Adrenal gland (tissue), 19 donors: ENCODE measurements at places on chromosomes 11 and 22.
A peak's percentile ranks its signal among the peaks of the same experiment; 100 is the strongest.

- no peak for DNase-seq
- H3K27ac ChIP-seq, result no peak overlapping the region
- H3K36me3 ChIP-seq, result no peaks in the 10 kb centered on the region
These were observed 87.5 kb upstream of the RRM1 start for GRCh38 chr11:4006946-4007680.

- H3K27ac ChIP-seq, result peak overlapping the region; percentile 69
- H3K36me3 ChIP-seq, result no peaks in the 10 kb centered on the region
- no peaks in the 10 kb centered on the region for H3K4me1 ChIP-seq
- H3K4me3 ChIP-seq, result no peak overlapping the region
- H3K27me3 ChIP-seq, result no peaks in the 10 kb centered on the region
These were observed 45.3 kb upstream of the ACCSL start for GRCh38 chr11:44002191-44003093.

DNA sequence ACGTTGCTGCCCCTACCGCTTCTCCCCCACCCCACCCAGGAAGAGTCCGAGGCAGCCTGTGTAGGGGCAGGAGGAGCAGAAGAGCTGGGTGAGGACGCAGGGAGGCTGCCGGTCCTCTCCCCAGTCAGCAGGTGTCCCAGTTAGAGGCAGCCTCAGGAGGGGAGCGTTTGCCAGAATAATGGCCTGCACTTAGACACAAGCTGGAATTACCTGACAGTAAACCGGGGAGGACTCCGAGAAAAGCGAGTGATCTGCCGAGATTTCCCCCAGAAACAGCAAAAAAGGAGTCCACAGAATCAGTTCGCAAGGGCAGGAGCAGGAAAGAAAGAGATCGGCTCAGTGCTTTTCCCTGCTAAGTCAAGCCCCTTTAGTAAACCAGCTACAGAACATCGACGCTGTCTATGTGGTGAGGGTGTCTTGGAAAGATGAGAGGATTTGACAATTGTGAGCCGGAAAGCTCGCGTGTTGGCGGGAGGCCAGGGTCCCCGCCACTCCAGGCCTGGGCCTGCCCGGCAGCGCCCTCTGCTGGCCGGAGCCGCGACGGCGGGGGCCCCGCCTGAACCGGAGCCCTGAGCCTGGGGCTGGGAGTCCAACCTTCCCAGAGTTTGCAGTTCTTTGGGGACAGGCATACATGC is 17.7 kb upstream of the THRSP start:
- no peak overlapping the region for H3K4me3 ChIP-seq
- H3K27me3 ChIP-seq, result no peaks in the 10 kb centered on the region
- no peaks in the 10 kb centered on the region for H3K36me3 ChIP-seq
- H3K27ac ChIP-seq, result peak overlapping the region; percentile 71
- peak; percentile 88 for DNase-seq
- H3K4me1 ChIP-seq, result peaks cover 19% of the 10 kb centered on the region

GRCh38 chr11:87722756-87723565 is 452.3 kb downstream of the RAB38 start:
- DNase-seq, result peak; percentile 32
- no peaks in the 10 kb centered on the region for H3K4me1 ChIP-seq
- H3K27ac ChIP-seq, result no peak overlapping the region
- H3K4me3 ChIP-seq, result no peak overlapping the region
- no peaks in the 10 kb centered on the region for H3K27me3 ChIP-seq
- H3K36me3 ChIP-seq, result no peaks in the 10 kb centered on the region

DNA sequence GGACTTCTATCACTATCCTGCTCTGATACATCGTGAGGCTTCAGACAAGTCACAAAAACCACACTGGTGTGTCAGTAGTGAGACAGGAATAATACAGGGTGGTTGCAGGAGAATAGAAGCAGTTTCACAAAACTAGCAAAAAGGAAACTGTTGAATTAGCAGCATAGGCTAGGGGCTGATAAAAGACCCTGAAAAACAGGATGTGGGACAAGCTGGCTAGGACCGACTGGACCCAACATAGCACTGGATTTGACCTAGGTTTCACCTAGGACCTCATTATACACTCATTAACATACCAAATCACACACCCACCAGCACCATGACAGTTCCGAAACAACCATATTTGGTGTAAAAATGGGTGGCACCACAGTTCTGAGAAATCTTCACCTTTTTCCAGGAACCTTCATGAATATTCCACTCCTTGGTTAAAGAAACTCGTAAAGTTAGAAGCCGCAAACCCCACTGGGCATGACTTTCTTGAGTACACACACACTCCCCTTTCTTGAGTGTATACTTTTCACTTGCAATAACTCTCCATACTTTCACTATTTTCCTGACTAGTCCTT is 76.2 kb downstream of the SLC1A2 start:
- no peak for DNase-seq
- H3K4me1 ChIP-seq, result peaks cover 8% of the 10 kb centered on the region
- H3K27ac ChIP-seq, result no peak overlapping the region
- H3K36me3 ChIP-seq, result no peaks in the 10 kb centered on the region
- H3K27me3 ChIP-seq, result no peaks in the 10 kb centered on the region

DNA sequence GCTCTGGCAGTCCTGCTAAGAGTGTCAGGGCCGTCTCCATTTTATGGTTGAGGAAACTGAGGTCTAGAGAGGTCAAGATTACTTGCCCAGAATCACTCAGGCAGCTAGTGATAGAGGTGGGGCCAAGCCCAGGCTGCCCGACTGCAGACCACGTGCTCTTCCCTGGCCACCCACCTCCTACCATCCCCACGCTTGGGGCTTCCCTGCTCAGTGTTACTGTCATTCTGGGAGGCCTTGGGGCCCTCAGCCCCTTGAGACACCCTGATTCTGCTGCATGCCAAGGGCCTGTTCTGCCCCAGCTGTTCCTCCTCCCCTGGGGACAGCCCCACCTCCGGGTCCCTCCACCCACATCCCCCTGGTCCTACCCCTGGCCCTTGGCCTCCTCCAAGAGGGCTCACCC is 17.2 kb upstream of the TAB1 start:
- no peak overlapping the region for H3K4me3 ChIP-seq
- H3K27me3 ChIP-seq, result no peaks in the 10 kb centered on the region
- no peaks in the 10 kb centered on the region for H3K4me1 ChIP-seq

DNA sequence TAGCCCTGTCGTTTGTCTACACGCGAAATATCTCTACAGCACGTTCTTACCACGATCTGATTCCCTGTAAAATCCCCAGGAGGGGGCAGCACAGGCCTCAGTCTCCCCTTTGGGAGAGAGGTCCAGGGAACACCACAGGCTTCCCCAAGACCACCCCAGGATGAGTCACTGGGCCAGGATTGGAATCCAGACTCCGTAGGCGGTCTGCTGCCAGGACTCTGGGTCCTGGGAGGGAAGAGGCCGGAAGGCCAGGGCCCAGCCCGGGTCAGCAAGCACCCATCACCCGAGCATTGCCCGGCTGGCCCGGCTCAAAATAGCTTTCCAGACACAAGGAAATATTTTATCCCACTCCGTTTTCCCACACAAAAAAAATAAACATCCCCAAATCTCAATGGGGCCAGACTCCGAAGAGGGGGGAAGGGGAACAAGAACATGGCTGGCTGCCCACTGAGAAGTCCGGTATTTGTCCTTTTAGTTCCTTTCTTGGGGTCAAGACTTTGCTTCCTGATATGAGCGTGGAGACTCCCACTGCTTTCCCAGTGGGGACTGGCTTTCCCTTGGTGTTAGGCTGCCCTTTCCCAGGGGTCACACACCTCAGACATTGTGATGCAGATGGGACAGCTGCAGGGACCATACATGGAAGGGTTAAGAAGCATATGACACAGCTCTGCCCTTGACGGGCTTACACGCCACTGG is 91.3 kb downstream of the LRRC32 start:
- H3K36me3 ChIP-seq, result no peaks in the 10 kb centered on the region
- H3K4me3 ChIP-seq, result no peak overlapping the region
- peak overlapping the region; percentile 68 for H3K27ac ChIP-seq
- peaks cover 24% of the 10 kb centered on the region for H3K4me1 ChIP-seq
- DNase-seq, result peak; percentile 57
- H3K27me3 ChIP-seq, result no peaks in the 10 kb centered on the region

DNA sequence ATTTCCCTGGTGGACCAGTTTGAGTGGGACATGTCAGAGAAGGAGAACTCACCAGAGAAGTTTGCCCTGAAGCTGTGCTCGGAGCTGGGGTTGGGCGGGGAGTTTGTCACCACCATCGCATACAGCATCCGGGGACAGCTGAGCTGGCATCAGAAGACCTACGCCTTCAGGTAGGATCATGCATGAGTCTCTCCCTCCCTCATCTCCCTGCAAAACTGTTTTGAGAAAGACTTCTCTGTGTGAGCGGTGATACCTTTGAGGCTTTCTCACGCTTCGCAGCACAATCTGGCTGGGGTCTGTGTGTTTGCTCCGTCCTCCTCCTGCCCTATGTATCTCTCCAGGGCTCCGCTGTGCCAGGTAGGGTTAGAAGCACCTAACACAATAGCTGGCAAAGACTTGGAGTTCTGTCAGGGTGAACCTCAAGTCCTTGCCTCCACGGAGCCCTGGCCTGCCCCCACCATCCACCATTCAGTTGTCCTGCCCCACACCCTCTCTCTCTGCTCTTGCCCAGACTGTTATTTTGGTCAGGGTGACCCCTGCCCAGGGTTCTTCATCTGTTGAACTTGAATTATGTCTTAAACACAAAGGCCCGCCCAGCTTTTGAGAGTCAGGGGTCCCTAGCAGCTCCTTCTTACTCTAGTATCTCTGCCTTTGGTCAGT is 13.4 kb downstream of the DERL3 start:
- no peak for DNase-seq
- peaks cover 60% of the 10 kb centered on the region for H3K36me3 ChIP-seq
- H3K4me3 ChIP-seq, result no peak overlapping the region
- peaks cover 9% of the 10 kb centered on the region for H3K4me1 ChIP-seq
- no peaks in the 10 kb centered on the region for H3K27me3 ChIP-seq

DNA sequence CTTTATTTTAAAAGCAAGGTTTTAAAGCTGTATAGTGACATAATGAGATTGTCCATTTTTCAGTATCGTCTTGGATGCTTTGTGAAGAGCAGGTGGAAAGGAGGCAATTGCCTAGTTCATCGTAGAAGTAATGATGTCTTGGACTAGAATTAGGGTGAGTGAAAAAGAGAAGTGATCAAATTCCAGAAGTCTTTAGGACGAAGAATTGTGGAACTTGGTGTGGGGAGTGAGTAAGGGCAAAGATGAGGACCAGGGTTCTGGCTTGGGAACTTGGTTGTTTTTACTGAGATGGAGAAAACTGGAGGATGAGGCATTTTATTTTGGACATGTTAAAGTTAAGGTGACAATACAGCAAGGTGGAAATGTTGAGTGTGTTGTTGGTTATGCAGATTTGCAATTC is 1.2 kb downstream of the ILK start:
- DNase-seq, result no peak
- peaks cover 40% of the 10 kb centered on the region for H3K36me3 ChIP-seq
- peak overlapping the region; percentile 83 for H3K4me3 ChIP-seq
- H3K27ac ChIP-seq, result peak overlapping the region; percentile 90
- no peaks in the 10 kb centered on the region for H3K27me3 ChIP-seq
- H3K4me1 ChIP-seq, result peaks cover 55% of the 10 kb centered on the region

GRCh38 chr11:70525466-70525865 is 127.1 kb downstream of the CTTN start:
- no peak overlapping the region for H3K4me3 ChIP-seq
- H3K27me3 ChIP-seq, result no peaks in the 10 kb centered on the region
- H3K27ac ChIP-seq, result no peak overlapping the region
- no peaks in the 10 kb centered on the region for H3K36me3 ChIP-seq
- DNase-seq, result no peak

GRCh38 chr22:37234736-37235711 is 9.0 kb downstream of the RAC2 start:
- H3K27ac ChIP-seq, result no peak overlapping the region
- no peak overlapping the region for H3K4me3 ChIP-seq
- no peak for DNase-seq
- H3K27me3 ChIP-seq, result no peaks in the 10 kb centered on the region
- H3K4me1 ChIP-seq, result peaks cover 3% of the 10 kb centered on the region

GRCh38 chr11:119368121-119369034 is 13.1 kb downstream of the USP2 start:
- DNase-seq, result peak; percentile 81
- H3K4me3 ChIP-seq, result no peak overlapping the region
- H3K27me3 ChIP-seq, result no peaks in the 10 kb centered on the region
- H3K27ac ChIP-seq, result peak overlapping the region; percentile 14
- H3K36me3 ChIP-seq, result no peaks in the 10 kb centered on the region
- H3K4me1 ChIP-seq, result peaks cover 55% of the 10 kb centered on the region

DNA sequence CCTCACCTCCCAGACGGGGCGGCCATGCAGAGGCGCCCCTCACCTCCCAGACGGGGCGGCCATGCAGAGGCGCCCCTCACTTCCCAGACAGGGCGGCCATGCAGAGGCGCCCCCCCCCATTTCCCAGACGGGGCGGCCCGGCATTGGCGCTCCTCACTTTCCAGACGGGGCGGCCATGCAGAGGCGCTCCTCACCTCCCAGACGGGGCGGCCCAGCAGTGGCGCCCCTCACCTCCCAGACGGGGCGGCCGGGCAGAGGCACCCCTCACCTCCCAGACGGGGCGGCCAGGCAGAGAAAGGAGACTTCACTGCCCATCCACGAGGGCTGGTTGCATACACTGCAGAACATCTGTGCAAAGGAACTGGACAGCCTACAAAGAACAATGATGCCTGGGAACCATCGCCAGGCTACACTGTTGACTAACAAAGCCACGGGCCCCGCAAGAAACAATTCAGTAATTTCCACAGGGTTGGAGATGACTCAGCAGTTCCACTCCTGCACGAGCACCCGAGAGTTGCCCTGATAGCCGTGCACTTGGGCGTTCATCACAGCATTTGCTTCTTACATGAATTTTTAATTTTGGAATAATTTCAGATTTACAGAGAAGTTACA is 58.7 kb downstream of the CTTN start:
- no peak overlapping the region for H3K4me3 ChIP-seq
- no peaks in the 10 kb centered on the region for H3K27me3 ChIP-seq
- no peaks in the 10 kb centered on the region for H3K36me3 ChIP-seq
- no peaks in the 10 kb centered on the region for H3K4me1 ChIP-seq

DNA sequence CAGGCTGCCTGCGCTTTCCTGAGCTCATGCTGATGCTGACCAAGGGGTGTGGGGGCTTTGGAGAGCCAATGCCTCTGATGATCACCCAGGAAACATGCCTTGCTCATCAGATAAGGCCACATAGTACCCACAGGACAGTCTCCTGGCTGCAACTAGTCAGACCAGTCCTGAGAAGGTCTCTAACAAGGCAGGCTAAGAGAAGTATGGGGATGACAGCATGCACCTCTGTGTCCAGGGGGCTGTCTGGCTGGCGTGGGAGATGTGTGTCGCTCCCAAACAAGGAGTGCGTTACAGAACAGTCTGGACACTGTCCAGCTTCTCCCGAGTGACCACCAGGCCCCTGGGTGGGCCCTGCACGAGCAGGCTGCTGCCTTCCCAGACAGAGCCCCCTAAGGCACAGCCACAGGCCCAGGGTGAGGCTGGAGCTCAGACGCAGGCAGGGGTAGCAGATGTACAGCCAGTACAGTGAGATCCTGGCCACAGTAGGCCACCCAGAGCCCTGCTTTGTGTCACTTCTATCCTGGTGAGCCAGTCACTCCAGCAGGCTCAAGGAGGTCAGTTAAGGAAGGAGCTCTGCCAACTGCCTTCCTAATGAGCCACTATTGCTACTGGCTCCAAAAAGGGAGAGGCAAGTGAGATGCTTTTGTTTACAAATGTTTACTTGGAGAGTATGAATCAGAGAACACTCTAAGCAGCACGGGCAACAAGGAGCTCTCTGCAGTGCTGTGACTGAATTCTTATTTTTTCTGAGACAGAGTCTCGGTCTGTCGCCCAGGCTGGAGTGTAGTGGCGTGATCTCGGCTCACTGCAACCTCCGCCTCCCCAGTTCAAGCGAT is 66.0 kb upstream of the CLTCL1 start:
- no peak overlapping the region for H3K27ac ChIP-seq
- no peak overlapping the region for H3K4me3 ChIP-seq
- no peaks in the 10 kb centered on the region for H3K4me1 ChIP-seq
- DNase-seq, result no peak
- H3K27me3 ChIP-seq, result no peaks in the 10 kb centered on the region

- H3K4me1 ChIP-seq, result no peaks in the 10 kb centered on the region
- H3K4me3 ChIP-seq, result no peak overlapping the region
- no peak overlapping the region for H3K27ac ChIP-seq
These were observed 560.8 kb downstream of the ETS1 start for GRCh38 chr11:128026596-128026995.
